ENCODE measurements at places on chromosomes 3 and 15.

- no peak for DNase-seq
Measured at GRCh38 chr3:147937891-147938290, 528.7 kb downstream of the ZIC1 start.

DNA sequence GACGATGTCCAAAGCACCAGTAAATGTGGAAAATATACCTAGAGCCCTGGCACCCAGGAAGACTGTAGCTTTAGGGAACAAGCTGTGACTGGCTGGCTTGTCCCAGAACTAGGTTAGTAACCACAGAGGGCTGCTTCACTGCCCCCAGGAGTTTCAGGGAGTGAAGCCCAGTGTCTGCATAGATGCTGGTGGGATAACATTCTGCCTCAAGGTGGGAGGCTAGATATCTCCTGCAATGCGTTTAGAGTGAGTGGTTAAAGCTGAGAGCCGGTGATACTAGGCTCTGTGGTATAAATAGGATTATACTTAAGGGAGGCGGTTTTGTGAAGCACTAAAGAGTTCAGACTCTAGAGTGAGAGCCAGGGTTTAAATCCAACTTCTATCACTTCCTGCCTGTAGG, 11.7 kb upstream of the CP start:
- no peak for DNase-seq

GRCh38 chr3:186166491-186167288, 57.8 kb upstream of the ETV5 start:
- no peak for DNase-seq

GRCh38 chr3:41819236-41819635, 142.7 kb downstream of the ULK4 start:
- DNase-seq, result no peak

GRCh38 chr3:183369117-183369516, 59.3 kb downstream of the MCF2L2 start:
- DNase-seq, result no peak

GRCh38 chr3:17456650-17457049, 285.8 kb downstream of the TBC1D5 start:
- no peak for DNase-seq

DNA sequence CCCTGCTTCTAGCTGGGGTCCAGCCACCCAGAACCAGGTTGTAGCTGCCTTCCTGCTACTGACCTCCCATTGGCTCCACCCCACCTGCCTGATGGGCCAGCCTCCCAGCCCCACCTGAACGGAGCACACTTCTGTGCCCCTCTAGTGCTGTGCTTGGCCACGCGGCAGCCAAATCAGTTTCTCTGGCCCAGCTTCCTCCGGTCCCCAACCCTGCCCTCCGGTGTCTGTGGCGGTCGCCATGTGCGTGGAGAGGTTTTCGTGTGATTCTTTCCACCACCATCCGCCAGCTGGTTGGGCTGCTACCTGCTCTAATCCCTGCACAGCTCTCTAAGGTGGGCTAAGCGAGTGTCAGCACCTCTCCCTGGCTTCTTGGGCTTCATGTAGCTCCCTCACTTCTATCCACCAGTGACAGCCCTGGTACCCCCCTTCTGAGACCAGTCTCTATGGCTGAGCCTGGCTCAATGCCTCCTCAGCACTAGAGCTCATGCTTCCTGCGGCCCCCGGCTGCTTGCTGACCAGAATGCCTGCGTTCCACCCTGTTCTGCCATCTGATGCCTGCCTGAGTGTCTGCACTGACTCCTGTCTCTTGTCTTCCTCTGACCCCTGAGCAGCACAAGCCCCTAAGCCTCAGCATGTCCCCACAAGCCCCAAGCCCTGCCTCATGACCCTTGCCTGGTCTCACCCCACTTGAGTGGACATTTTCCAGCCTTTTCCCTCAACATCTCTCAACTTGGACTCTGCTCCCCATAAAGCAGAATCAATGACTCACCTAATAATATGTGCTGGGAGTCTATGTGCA, 23.2 kb upstream of the MAGEF1 start:
- DNase-seq, result no peak

DNA sequence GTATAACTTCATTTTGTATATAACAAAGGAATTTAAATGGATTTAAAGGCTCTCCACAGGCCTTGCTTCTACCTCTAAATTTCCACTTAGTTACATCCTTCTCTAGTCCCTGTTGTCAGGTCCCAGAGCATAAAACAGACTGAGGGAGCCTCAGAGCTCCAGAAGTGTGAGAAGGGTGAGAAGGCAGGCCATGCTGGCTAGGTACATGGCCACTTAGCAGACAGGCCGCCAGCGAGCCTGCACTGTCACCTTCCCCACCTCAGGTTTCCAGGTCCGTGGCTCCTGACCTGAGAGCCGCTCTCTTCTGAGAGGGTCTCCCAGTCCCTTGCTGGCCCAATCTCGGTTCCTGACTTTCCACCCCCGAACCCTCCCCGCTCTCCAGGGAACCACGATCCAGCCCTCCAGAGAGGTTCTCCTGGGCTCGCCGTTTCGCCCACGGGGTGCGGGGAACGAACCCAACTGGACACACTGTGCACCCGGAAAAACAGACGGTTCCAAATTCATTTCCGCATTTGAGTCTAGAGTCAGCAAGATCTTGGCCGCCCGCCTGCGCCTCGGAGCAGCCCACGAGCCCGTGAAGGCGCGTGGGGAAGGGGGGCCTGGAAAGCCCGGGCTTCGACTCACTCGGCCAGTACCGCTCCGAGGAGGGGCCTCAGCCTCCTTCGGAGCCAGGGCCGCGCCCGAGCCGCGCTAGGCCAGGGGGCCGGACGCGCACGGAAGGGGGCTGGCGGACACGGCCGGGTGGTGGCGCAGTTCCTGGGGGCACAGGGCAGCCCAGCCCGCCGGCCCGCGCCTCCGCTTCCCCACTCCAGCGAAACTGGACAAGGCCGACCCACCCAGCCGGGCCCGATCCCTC, 16.7 kb upstream of the SOX2 start:
- no peak for DNase-seq

DNA sequence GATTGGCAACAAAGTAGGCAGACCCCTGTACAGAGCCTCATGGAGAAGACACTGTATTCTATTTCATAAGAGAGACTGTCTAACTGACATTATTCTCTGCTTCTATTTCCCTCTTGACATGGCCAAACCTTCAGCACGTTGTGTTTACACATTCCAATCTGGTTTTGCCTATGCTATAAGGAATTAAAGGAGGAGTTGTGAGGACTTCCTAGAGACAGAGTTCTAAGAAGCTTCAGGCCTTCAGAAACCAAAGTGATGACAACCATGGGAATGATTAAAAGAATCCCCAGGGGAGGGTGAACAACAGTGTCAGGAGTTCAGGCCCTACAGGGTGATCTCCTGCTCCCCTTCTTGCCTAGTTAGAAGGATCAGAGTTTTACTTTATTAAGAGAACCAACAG, 44.9 kb upstream of the CAPN7 start:
- DNase-seq, result no peak

- DNase-seq, result no peak
Measured at GRCh38 chr3:194064380-194065332, 71.3 kb upstream of the HES1 start.

DNA sequence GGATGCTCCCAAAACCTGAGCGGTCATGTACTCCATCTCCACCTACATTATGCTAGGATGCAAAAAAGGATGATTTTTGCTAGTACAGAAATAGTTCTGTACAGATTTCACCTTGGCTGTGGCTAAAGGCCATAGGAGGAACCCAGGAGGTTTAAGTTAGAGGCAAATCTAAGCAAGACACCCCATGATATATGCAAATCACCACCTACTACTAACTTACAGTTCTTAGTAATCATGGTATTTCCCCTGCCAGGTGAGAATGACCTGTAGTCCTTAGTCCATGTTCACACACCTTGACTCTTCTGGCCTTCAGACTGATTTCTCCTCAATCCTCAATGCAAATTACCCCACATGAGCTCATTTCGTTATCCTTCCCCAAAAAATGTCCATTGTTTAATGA, 154.2 kb downstream of the IMPG2 start:
- no peak for DNase-seq

DNA sequence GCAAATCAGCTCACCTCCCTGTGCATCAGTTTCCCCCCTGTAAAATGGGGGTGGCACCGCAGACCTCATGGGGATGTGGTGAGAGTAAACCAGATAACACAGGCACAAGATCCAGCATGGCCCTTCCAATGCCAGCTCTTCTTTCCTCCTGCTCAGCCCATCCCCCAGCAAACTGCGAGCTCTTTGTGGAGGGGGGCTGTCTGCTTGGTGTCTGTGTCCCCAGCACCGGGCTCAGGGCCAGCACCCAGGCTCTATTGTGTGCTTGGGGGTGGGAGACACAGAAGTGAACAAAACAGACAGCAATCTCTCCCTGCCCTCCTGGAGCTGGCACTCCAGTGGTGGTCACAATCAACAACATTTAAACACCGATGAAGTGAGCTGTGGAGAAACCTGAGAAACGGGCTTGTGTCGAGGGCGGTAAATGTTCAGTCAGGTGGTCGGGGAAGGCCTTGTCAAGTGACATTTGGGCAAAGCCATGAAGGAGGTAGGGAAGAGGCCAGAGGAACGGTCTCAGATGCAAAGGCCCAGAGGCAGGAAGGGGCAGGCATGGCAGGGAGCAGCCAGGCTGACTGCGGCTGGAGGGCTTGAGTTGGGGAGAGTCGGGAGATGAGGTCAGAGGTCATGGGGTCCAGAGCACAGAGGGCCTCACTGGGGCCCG, 28.4 kb downstream of the GRIP2 start:
- no peak for DNase-seq

DNA sequence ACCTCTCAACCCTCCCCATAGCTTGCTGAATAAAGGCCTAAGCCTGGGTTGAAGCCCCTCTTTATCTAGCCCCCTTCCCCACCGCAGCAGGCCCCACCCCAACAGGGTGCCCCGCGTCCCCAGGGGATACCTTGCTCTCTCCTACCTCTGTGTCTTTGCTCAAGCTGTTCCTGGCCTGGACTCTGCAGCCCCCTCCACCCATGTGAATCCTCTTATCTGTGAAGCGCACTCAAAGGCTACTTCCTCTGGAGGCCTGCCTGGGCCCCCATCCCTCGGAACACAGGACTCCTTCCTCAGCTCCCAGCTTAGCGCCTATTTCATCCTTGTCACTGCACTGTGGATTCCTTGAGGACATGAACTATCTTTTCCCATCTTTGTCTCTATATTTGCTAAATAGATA, 61.4 kb upstream of the HERC1 start:
- DNase-seq, result no peak
